Stimulated activated CD4-positive, alpha-beta T cell treated with anti-CD3 and anti-CD28 coated beads, Interleukin-12 subunit alpha, Interleukin-12 subunit beta, amount 100 ng/mL, for 24 hours (primary cell): ENCODE measurements at places on chromosomes 7 and 10.
A peak's percentile ranks its signal among the peaks of the same experiment; 100 is the strongest.

- no peak for DNase-seq
Measured at GRCh38 chr7:23410446-23411183, 59.7 kb downstream of the IGF2BP3 start.

GRCh38 chr10:8054244-8054493 is 319 bp upstream of the GATA3 start:
- DNase-seq: no peak

GRCh38 chr7:37633048-37633447 is 50.5 kb upstream of the GPR141 start:
- DNase-seq: no peak

DNA sequence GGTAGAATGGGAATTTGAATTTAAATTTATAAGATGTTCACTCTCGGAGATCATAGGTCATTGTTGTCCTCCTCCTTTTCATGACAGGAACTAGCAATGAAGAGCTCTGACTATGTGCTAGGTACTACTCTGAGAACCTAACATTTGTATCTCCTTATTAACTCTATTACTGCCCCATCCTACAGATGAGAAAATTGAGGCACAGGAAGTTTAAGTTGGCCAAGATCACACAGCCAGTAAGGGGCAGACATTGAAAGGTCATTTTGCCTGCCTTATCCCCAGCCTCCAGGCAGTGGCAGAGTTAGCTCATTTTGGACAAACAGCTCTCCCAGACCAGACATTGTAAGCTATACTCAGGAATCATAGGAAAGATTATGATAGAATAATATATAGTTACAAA is 6.0 kb downstream of the SRGN start:
- no peak for DNase-seq

DNA sequence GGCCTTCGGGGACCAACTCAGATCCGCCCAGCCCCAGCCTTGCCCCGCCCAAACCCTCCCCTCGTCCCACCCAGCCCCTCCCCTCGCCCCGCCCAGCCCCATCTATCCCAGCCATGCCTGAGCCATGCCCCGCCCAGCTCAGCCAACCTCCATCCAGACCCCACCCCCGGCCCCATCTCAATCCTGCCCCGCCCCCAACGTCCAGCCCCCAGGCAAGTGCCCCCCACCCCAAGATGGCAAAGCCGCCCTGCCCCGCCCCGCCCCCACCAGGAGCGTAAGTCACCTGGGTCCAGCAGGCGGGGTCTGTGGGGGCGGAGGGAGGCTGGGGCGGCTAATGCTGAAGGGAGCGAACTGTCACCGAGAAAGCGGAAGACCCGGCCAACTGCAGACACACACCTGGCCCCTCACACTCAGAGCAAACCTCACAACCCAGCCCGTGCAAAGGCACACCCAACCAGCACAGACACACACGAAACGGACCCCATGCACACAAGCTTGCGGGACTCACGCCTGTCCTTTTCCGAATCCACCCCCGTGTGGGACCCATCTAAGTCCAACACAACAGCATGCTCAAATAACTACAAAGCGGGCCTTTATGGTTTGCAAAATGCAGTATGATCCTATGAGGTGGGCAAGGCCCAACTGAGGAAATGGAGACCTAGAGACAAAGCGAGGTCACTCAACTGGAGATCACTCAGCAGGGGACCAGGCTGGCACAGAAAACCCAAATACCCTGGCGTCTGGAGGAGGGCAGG is 11.5 kb upstream of the OGA start:
- peak; percentile 48 for DNase-seq

DNA sequence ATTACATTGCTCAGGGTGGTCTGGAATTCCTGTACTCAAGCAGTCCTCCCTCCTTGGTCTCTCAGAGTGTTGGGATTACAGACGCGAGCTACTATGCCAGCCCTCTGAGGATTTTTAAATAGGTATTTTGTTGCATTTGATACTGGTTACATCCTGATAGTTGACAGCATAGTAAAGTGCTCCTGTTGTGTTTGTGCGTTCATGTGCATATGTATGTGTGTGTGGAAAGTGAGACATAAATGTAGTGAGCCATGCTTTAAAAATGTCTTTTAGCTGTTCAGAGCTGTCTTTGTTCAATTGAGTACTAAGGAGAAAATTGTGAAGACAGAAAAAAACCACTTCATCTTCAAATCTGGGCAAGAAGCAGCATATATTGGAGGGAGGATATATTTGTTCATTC is 27.8 kb downstream of the ZNRF2 start:
- DNase-seq: no peak

DNA sequence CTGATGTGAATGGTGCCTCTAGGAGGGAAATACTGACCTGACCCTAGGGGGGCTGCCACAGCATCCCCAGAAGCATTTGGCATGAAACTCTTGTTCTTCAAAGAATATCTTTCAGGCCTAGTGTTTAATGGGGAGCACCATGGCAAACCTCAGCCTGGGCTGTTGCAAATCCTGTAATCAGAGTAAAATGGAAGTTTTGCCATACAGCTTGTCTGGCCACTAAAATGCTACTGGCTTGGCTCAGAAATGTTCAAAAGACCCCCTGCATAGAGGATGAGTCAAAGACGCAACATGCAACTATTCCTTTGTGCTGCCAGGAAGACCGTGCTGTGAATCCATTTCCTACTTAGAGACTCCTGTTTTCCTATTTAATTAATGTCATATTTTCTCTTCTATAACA is 26.7 kb downstream of the HECW1 start:
- DNase-seq: no peak

- no peak for DNase-seq
Measured at GRCh38 chr7:144822223-144822622, 13.6 kb downstream of the TPK1 start.

GRCh38 chr7:36151921-36152755 is 916 bp upstream of the EEPD1 start:
- DNase-seq: no peak

- no peak for DNase-seq
Measured at GRCh38 chr10:71804077-71804476, 30.8 kb upstream of the VSIR start.
